ENCODE measurements at places on chromosomes 7 and 10. TPM values are rescaled to one million over a fixed set of nuclear protein-coding genes. Genes with fewer than 3 reads are reported as not detected.

GRCh38 chr7:105622106-105622731, 40.9 kb upstream of the EFCAB10 start:
- H3K4me1 ChIP-seq, result no peaks in the 10 kb centered on the region
- H3K27me3 ChIP-seq, result no peaks in the 10 kb centered on the region
- no peak overlapping the region for H3K4me3 ChIP-seq
- DNase-seq, result no peak

Gene KDM7A
- 21.2 TPM for total RNA-seq

GRCh38 chr10:91519899-91520514, 109.9 kb downstream of the HECTD2 start:
- H3K36me3 ChIP-seq, result no peaks in the 10 kb centered on the region
- DNase-seq, result no peak
- H3K4me1 ChIP-seq, result no peaks in the 10 kb centered on the region

DNA sequence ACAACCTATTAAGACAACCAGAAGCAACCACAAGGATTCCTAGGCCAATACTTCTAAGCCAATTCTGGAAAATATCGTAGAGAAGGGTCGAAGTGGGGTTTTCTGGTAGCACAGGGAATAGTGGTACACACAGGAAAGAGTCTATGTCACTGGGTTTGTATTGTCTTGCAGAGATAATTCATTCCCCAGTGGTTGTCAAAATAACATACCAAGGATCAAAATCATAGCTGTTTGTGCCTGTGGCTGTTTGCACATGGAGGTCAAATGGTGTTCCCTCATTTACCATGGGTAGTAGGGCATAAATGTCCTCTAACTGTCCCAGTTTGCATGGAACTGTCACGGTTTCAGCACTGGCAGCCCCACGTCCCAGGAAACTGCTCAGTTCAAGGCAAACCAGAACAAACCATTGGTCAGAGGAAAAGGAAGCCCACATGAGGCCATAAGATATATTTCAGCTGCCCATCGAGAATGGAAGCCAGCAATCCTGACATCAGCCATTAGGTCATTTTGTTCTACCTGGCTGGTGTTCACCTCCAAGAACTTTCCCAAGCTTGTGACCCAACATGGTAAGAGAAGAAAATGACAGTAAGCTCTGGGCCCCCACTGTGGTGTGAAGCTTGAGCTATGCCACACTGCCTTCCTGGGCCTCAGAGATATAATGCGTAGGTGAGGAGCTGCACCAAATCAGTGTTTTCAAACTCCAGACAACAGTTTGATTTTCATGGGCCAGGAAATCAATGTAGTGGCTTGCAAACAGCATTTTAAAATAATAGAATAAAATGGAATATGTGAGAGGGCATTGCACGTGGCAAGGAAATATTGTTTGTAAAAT, 53.9 kb upstream of the NFE2L3 start:
- H3K36me3 ChIP-seq, result peaks cover 3% of the 10 kb centered on the region
- peak overlapping the region; percentile 68 for H3K4me3 ChIP-seq
- H3K27me3 ChIP-seq, result no peaks in the 10 kb centered on the region
- no peak for DNase-seq
- peaks cover 39% of the 10 kb centered on the region for H3K4me1 ChIP-seq

Gene GIMAP4
- 285 TPM for total RNA-seq

DNA sequence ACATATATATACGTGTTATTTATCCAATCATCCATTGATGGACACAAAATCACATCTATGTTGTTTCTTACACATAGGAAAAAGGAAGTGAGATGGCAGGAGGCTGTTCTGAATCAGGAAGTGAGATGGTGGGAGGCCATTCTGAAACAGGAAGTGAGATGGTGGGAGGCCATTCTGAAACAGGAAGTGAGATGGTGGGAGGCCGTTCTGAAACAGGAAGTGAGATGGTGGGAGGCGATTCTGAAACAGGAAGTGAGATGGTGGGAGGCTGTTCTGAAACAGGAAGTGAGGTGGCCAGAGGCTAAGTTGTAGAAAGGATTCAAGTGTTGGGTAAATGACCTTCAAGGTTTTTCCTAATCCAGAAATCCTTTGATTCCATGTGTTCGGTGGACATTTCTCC, 921.5 kb downstream of the TYW1 start:
- H3K27me3 ChIP-seq, result no peaks in the 10 kb centered on the region
- H3K4me3 ChIP-seq, result no peak overlapping the region
- DNase-seq, result no peak
- H3K36me3 ChIP-seq, result peaks cover 4% of the 10 kb centered on the region
- no peak overlapping the region for H3K27ac ChIP-seq

Gene TMEM196
- total RNA-seq, result not detected

DNA sequence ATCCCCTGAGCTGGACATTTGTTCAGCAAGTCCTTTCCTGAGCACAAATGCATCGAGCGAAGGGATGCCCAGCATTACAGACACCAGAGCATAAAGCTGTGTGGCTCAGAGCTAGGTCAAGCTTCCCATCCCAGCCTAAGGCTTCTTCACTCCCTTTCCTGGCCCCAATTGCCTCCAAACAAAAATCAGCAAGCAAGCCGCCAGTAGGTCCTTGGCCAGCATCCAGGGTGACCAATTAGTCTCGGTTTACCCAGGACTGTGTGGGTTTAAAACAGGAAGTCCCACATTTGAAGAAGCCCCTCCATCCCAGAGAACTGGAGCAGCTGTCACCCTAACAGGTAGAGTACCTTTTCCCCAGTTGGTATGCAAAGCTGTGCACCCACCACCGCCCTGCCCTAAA, 51.2 kb downstream of the PRKAG2 start:
- H3K36me3 ChIP-seq, result no peaks in the 10 kb centered on the region
- H3K4me3 ChIP-seq, result no peak overlapping the region
- H3K27ac ChIP-seq, result no peak overlapping the region

GRCh38 chr10:106513352-106513771, 651.1 kb downstream of the SORCS1 start:
- H3K27me3 ChIP-seq, result no peaks in the 10 kb centered on the region
- H3K27ac ChIP-seq, result no peak overlapping the region
- no peak overlapping the region for H3K4me3 ChIP-seq
- no peaks in the 10 kb centered on the region for H3K4me1 ChIP-seq
- DNase-seq, result no peak
- no peaks in the 10 kb centered on the region for H3K36me3 ChIP-seq

Gene LRGUK
- 0.17 TPM for total RNA-seq

- H3K27me3 ChIP-seq, result peaks cover 18% of the 10 kb centered on the region
- H3K4me3 ChIP-seq, result no peak overlapping the region
- no peak overlapping the region for H3K27ac ChIP-seq
- no peak for DNase-seq
- no peaks in the 10 kb centered on the region for H3K36me3 ChIP-seq
- H3K4me1 ChIP-seq, result no peaks in the 10 kb centered on the region
Measured at GRCh38 chr10:113036619-113037018, 86.6 kb downstream of the TCF7L2 start.

Data from activated naive CD8-positive, alpha-beta T cell treated with anti-CD3 and anti-CD28 coated beads, Interleukin-2, amount 10 ng/mL, durations not matched to agents 7 days and 5 days (primary cell).